ENCODE measurements at places on chromosomes 1 and 21.

DNA sequence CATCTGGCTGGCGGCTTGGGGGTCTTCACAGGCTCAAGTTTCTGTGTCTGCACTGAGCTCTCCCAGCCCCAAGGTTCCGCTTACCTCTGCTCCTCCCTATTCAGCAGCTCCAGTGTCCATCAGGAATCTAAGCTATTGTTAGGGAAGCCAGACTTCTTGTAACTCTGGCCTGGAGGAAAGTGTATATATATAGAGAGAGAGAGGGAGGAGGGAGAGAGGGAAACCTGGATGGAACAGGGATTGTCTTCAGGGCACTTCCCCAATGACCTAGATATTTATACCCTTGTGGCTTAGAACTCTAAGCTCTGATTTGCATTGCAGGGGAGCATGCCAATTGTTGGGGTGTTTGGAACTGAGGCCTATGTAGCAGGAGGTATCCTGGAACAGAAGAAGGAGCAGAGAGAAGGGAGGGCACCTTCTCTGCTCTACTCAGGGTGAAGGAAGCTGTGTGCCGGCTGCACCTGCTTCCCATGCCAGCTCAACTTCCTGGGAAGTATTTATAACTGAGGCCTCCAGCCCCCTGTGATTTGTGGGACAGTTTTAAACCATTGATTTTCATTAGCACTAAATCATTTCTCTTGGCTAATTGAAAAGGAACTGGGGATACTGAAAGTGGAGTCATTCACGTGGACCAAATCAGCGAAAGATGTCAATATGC lies 70.9 kb downstream of the NAV1 start:
- DNase-seq: no peak

DNA sequence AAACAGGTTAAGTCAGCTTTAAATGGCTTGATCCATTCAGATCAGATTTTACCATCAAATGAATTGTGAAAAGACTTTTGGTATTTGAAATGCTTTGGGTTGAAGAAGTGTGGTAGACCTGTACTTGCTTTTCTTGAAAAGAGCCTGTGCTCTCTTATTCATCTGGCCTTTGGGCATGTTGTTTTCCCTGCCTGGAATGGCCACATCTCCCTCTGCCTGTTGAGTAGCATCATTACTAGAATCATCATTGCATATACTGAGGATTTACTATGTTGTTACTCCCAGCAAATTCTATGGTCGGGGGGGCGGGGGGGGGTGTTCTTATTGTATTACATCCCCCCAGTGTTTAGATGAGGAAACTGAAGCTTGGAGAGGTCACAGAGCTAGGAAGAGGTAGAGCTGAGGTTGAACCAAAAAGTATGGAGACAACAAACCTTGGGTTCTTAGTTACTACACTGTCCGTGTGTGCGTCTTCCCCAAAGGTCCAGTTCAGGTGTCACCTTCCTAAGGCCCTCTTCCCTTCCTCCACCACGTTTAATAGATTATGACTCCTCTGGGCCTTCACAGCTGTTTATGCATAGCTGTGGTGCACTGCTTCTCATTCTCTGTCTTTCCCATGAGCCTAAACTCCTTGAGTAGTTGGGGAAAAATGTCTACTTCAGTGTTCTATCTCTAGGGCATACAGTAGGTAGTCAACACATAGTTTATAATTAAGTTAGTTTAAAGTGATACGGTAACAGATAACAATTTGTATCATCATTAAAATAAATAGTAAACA lies 246.4 kb upstream of the HOOK1 start:
- DNase-seq: no peak

DNA sequence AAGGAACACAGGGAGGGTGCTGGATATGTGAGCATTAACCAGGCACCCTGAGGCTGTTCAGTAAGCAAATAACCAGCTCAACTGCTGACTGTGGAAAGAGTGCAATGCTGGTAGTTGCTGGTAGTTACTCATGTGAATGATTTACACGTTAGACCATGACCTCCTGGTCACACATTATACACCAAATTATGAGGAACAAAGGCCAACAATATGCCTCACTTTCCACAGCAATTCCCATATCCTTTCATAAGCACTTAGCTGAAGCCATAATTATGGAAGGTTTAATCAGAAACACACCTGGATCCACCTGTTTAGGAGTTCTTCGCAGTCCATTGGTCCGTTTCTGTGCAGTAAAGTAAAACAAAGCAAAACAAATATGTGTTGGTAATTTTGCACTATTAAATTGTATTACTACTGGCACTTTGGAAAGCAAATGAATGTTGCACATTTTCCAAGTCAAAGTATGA lies 281.8 kb downstream of the VAV3 start:
- DNase-seq: no peak

GRCh38 chr1:17097147-17097546 lies 22.1 kb downstream of the PADI2 start:
- DNase-seq: no peak

DNA sequence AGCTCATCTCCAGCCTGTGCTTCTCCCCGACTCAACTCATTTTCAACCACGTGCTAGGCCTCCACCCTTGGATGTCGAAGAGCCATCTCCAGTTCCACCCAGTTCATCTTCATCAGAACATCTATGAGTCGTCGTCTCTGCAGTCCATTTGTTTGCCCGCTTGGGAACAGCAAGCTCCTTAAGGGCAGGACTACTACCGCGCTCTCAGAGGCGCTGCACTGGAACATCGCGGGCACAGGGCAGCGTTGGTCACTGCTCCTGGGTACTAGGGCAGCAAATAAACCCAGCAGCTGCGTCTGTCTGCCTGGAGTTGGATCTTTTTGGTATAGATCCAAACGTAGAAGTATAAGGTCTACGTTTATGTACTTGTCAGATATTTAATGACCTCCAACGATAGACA lies 478 bp upstream of the PRDM2 start:
- peak; percentile 29 for DNase-seq

DNA sequence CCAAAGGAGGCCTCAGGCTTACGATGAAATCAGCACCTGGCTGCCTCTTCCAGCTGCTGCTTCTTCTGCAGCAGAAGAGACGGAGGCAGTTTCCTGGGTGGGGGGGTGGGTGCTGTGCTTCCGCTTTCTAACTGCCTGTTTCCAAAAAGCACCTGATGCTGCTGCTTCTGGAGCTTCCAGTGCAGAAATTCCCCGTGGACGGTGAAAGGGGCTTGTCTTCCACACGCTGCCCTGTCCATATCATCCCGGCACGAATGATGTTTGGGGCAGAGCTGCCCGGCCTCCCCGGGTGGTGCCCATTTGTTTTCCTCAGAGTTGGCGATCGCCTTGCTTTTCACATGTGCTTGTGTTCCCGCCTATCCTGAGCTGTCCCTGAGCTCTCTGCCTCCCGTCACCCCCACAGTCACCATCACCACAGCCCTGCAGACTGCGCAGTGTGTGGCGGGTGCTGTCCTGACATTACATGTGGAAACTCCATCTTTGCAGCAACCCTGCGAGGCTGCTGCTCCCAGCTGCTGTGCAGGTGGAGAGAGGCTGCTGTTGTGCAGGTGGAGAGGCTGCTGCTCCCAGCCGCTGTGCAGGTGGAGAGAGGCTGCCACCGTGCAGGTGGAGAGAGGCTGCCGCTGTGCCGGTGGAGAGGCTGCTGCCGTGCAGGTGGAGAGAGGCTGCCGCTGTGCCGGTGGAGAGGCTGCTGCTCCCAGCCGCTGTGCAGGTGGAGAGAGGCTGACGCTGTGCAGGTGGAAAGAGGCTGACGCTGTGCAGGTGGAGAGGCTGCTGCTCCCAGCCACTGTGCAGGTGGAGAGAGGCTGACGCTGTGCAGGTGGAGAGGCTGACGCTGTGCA lies 1.8 kb downstream of the TTLL10 start:
- no peak for DNase-seq

DNA sequence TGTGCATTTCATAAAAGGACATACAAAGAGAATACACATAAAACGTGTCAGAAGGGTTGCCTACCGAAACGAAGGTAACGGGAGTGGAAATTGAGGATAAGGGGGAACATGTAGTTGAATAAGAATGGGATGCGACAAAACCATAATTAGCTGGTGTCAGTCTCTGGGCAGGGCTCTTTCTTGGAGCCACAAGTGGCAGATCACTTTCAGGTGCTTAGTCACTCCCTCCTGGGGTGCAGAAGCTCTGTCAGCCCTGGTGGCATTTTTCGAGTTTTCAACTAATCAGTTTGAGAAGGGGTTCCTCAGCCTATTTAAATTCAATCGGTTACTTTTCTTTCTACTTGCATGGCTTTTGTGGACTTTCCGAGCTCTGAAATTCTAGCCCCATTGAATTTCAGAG lies 133.9 kb upstream of the IGSF21 start:
- DNase-seq: no peak

GRCh38 chr1:189205863-189206262 lies 1271.8 kb downstream of the BRINP3 start:
- no peak for DNase-seq

DNA sequence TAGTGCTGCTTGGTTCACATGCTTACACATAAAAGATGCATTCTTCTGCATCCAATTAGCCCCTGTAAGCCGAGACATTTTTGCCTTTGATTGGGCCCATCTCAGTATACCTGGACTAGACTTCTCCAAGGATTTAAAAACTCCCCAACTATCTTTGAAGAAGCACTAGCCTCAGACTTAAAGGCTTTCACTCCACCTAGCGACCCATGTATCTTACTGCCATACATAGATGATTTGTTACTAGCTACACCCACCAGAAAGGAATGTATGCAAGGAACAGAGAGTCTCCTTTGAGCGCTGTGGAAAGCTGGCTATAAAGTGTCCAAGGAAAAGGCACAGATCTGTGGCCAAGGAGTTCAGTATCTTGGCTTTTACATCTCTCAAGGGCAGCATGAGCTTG lies 91.7 kb downstream of the LIPI start:
- no peak for DNase-seq

DNA sequence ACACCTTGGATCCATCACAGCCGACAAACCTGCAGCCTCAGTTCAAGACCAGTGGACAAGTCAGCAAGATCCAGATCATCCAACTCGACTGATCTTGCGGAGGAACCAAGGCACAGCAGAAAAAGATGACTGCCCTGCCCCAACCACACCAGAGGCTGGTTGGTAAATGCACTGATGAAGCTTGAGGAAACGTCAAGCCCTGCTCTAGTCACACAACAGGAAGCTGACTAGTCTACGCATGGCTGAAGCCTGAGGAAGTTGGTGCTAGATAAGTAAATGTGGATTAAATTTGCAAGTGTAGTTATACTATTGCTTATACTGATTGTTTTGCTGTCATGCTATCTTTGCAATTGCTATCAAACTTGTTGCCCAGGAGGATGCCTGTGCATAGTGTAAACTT lies 89.0 kb downstream of the LIPI start:
- no peak for DNase-seq

DNA sequence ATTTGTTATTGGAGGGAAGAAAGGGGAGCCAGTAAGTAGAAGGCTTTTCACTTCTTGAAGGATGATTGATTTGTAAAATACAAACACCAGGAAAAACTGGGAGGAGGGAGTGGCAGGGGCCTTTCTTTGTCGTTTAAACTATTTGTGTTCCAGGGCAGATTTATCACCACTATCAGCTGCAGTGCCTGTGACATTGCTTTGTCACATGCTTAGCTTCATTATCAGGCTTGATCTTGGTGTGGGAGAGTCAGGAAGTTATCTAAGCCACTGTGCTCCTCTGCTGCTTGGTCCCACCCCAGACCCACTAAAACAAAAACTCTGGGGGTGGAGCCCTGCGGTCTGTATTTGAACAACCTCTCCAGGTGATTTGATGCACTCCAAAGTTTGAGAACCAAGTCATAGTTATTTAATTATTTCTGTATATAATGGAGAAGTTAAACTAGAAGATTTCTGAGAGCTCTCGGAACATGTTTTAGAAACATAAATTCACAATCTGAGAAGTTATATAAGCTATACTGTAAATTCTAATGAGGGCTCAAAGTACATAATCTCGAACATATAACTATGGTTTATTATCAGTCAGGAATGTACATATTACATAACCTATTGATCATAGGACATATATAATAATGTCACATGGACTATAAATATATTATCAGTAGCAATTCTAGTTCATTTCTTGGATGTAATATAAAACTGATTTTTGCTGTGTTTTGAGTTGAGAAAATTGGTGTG lies 87.9 kb downstream of the CDC14A start:
- no peak for DNase-seq

DNA sequence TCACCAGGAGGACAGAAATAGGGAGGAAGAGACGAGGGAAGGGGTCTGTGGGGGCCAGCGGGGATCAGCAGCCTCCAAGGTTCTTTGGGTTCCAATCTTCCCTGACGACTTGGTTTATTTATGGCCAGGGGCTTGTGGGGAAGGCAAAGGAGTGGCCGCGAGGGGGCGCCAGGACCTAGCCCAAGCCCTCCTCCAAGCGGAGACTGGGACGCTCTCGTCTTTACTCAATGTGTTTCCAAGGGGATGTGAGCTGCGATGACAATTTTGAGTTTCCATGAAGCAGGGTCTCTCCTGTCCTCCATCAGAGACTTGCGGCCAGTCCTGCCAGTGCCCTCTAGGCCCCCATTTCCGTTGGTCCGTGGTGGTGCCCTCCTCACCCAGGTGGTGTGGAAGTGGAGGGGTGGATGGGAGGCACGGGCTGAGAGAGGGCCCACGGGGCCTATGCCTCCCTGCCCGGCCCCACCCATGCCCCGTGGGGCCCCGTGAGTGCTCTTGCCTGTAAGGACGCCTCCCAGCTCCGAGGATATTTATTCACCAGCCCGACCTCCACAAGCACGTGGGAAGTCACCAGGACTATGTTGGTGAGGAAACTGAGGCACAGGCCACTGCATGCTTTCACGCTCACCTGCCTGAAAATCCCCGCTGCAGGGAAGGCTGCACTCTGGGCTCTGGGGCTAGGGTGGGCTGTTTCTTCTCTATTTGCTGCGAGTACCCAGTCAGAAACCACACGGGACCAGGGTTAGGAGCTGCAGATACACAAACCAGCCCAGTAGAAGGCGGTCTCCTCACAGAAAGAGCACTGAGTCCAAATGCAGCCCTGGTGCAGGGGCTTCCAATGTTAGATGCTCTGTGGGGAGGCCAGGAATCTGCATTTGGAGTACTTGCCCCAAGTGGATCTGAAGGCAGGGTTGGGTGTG lies 26.5 kb downstream of the DMRTB1 start:
- peak; percentile 81 for DNase-seq

DNA sequence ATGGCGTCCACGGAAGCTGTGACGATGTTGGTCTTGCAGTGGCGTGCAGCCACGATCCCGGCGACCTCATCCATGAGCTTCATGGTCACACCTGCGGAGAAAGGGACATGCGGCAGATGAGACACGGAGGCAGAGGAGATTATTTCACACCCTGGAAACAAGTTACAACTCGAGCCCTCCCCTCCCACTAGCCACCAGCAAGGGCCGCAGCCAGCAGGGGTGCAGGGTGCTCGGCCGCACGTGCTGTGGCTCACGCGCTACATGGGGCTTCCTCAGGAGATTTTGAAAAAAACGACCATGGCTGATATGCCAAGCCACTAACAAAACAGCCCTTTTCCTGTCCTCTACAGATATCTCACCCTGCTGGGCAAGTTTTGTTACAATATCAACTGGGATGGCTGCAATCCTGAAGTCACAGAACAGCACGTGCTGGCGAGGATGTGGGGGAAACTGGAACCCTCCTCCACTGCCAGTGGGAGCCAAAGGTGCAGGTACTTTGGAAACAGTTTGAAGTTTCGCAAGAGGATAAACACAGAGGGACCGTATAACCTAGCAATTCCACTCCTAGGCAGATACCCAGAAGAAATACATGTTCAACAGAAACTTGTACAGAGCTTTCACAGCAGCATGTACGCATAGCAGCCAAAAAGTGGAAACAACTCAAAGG lies 34.1 kb upstream of the GPR153 start:
- no peak for DNase-seq

Measured in left cardiac atrium (tissue), 4 donors.